SJSA1 (cell line): ENCODE measurements at places on chromosomes 12 and 14. TPM values are rescaled to one million over a fixed set of nuclear protein-coding genes. Genes with fewer than 3 reads are reported as not detected.

Gene WIF1
- not detected in 2 replicates for total RNA-seq

Gene ITGB7
- total RNA-seq = 0.45 TPM in 1 of 2 replicates, not detected in the other

Gene LIN7A
- 2.4 and 4.0 TPM in 2 replicates for total RNA-seq

Gene CD4
- total RNA-seq = not detected in 2 replicates

Gene SLCO1C1
- 0.09 TPM in 1 of 2 replicates, not detected in the other for total RNA-seq

Gene KRT74
- not detected in 2 replicates for total RNA-seq

Gene TC2N
- 0.05 TPM in 1 of 2 replicates, not detected in the other for total RNA-seq

Gene WNT1
- not detected in 2 replicates for total RNA-seq
